ENCODE measurements at places on chromosomes 12 and 14. TPM values are rescaled to one million over a fixed set of nuclear protein-coding genes. Genes with fewer than 3 reads are reported as not detected.
A peak's percentile ranks its signal among the peaks of the same experiment; 100 is the strongest.

DNA sequence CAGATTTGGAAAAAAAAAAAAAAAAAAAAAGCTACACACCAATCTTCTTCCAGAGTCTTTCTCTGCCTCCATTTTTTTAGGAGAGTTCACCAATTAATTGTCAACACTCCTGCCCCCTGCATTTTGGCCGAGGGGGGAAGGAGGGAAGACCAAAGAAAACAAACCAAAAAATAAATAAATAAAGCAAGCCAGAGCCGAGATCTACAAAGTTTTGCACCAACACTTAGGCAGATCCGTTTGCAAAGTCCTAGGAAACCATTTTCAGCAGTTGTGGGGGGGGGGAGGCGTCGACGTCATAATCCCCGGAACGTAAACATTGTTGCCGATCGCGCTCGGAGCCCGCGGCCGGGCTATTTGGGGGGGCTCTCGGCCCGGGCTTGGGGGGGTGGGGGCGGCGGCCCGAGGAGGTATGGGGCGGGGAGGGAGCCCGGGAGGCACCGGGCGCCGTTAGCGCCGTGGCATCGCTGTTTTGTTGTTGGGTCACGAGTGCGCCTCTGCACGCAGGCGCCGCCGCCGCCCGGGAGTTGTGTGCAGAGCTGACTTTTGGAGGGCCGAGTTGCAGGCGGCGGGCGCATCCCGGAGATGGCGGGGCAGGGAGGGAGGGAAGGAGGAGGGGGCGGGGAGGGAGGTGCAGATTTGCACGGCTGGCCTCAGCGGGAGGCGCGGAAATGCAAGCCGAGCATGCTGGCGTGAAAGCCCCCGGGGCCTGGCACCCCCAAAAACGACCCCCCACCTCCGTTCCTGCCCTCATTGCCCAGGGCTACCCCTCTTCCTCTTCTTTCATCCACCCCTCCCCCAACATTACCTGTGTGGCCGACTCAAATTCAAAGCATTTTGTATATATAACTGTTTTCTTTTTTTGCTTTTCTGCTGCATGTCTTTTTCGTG lies 598 bp downstream of the KDM2B start:
- peak; percentile 75 for DNase-seq

DNA sequence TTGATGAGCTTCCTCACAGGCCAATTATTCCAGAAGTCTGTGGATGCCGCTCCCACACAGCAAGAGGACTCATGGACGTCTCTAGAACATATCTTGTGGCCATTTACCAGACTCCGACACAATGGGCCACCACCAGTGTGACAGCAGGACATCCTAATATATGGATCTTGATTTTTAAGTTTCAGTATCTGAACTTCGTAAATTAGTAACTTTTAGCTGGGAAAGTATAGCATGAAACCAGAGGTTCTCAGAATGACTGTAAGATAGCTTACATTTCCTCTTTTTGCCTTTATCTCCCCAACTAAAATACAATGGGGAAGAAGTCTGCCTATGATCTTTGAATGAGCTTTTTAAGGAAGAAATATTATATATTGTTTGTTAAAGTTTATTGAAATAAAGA lies 87.0 kb downstream of the DNAI7 start:
- DNase-seq, result no peak

GRCh38 chr12:90515199-90516175 lies 439.5 kb downstream of the CCER1 start:
- DNase-seq, result no peak

DNA sequence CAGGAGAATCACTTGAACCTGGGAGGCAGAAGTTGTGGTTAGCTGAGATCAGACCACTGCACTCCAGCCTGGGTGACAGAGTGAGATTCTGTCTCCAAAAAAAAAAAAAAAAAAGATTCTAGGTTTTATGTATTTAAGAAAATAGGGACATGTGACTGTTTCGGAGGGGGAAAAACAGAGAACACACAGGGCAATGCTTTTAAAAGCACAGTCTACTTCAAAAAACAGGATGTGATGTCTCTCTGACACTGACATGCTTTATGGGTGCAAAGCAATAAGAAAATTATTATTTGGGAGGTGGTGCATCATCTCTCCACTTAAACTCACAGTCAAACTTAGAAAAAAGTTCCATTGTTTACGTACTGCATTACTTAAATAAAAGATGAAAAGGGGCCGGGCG lies 28.7 kb downstream of the CLIP1 start:
- no peak for DNase-seq

- no peak for DNase-seq
Observed at GRCh38 chr12:49264466-49264872, 413 bp upstream of the TUBA1C start.

DNA sequence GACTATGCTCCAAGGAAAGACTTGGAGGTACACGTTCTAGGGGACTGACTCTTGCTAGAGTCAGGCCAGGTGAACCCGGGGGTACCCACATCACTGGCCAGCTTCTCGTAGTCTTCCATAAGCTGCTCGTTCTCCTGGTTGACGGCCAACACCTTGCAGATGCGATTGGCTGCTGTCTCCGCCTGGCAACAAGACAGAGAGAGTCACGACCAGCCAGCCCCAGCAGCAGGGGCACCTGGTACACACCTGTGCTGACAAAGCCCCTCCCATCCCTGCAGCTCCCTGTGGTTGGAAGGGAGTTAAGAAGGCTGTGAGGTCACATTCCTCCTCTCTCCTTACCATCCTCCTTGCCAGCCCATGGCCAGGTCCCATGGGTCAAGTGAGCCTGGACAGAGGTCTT lies 85.5 kb downstream of the ACTN1 start:
- DNase-seq, result no peak

DNA sequence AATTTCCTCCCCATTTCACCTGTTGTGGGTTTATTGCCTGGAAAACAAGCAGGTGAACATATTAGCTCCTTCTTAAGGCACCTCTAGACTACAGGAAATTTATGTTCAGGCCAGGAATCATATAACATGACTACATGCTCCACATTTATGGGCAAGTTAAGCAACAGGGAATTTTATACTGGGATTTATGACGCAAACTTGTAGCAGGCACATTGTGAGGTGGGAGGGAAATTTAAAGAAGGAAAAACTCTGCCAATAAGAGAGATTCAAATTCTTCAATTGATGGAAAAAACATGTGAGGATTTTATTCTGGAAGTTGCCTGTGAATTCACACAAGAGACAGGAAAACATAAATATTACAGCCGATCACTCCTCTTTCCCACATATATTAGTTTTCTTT lies 93.9 kb downstream of the TBC1D30 start:
- DNase-seq, result no peak

DNA sequence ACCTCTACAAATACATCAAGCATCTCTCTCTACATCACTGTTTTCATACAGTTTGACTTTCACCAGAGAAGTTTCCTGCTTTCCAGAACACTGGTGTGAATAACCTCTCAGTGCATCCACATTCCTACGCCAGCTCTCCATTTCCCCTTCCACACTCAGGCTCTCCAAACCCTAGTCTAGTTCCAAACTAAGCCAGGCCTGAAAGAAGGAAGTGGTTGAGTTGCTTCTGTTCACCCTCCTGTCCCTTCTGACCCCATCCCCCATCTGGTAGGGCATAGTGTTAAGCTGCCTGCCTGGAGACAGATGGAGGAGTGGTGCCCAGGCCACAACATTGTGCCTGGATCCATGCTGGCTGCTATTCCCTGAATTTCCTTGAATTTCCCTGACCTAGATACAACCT lies 132.4 kb downstream of the GPR65 start:
- DNase-seq, result no peak

GRCh38 chr12:89733579-89734201 lies 25.1 kb upstream of the ATP2B1 start:
- no peak for DNase-seq

DNA sequence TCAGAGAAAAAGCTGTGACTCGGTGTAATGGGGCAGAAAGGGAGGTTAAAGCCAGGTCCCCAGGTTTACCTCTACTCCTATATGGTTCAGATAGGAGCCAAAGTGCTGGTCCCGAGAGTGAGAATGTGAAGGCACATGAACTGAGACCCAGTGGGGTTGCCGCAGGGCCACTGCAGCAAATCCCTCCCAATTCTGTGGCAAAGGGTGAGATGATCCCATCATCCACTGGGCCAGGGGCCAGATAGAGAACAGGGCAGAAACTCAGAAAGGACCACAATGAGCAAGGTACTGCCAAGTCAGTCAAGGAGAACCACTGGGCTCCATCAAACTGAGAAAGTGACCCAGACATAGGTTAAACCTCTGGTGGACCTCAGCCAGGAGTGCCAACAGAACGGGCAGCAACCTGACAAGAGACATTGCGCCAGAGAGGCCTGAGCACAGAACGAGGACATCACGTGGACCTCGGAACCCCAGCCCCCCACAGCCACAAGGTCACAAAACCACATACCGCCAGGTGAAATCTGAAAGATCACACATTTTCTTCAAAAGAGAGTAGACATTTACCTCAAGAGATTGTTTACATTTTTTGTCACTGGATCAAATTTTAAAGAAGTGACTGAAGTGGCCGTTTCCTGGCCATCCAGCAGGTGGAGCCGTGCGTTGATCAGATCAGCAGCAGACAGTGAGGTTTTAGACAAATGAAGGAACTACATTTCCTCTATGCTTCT lies 20.5 kb upstream of the ITPR2 start:
- peak; percentile 57 for DNase-seq

DNA sequence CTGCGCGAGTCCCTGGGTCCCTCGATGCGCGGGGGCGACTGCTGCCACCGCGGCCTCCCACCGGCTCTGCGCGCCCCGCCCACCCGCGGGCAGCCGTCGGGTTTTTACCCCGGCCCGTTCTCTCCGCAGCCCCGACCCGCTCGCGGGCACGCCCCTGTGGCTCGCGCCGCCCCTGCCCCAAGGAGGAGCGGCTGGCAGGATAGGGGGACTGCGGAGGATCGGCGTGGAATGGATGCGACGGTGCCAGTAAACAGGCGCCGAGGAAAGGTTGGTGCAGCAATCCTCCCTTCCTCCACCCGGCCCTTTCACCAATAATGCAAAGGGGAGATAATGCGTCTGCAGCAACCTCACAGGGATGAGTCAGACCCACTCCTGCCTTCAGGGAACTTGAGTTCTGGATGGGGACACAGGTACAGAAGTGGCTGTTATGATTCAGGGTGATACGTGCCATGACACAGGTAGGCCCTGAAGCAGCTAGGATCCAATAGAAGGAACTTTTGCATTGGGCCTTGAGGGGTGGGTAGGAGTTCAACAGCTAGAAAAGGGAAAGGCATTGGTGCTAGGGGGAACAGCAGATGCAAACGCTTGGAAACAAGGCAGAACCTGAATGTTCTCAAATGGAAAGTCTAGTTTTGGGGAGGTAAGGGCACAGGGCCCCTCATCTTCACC lies 554 bp upstream of the DEGS2 start:
- no peak for DNase-seq

- DNase-seq, result no peak
Observed at GRCh38 chr14:49483268-49483667, 102.9 kb downstream of the RPS29 start.

- no peak for DNase-seq
Observed at GRCh38 chr14:75800792-75801191, 139.7 kb downstream of the TTLL5 start.

DNA sequence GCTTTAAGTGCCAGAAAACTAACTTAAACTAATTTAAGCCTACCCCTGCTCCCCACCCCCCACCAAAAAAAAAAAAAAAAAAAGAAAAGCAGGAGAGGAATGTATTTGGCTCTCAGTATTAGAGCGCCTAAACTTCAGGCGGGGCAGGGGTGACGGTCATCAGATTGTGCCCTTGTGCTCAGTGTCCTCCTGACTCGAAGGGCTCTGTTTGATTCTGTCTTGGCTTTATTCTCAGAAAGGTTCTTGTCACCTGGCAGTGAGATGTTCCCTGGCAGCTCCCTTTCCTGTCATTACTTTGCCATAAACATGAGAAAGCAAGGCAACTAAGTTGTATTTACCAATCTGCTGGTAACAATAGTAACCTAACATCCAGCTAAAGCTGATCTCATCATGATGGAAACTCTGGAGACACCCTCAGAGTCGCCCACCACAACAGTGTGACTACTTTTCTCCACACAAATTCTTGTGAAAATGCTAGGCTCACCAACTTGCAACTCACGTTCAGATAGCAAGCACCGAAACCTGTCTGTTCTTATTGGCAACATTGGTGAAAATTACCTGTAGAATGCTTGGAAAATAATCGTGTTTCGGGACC lies 39.0 kb upstream of the WNK1 start:
- no peak for DNase-seq

DNA sequence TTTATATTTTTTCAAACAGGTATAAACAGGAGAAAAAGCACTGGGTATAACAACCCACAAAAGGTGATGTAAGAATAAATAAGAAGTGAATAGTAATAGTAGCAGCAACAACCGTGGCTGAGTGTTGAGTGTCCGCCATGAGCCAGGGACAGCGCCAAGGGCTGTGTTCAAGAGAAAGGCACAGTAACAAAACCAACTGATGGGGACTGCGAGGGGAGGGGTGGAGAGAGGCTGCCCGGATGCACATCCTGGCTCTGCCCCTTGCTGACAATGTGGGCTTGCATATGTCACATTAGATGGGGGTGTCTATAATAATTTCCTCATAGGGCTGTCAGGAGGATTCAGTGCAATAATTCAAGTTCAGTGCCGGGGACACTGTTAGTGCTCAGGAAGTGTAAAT lies 912.4 kb downstream of the VRK1 start:
- DNase-seq, result no peak

GRCh38 chr12:131494741-131495524 lies 216.0 kb upstream of the SFSWAP start:
- DNase-seq, result no peak

DNA sequence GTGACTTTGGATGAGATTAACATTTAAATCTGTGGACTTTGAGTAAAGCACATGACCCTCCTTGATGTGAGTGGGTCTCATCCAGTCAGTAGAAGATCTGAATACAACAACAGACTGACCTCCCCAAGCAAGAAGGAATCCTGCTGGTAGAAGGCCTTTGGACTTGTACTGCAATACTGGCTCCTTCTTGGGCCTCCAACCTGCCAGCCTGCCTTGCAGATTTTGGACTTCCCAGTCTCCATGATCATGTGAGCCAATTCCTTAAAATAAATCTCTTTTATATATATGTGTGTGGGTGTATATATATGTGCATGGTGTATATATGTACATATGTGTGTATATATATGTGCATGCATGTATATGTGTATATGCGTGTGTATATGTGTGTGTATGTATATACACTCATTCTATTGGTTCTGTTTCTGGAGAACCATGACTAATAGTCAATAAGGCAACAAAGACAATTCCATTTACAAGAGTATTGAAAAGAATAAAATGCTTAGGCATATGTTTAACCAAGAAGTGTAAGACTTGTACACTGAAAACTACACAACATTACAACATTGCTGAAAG lies 183.8 kb downstream of the STXBP6 start:
- DNase-seq, result no peak

DNA sequence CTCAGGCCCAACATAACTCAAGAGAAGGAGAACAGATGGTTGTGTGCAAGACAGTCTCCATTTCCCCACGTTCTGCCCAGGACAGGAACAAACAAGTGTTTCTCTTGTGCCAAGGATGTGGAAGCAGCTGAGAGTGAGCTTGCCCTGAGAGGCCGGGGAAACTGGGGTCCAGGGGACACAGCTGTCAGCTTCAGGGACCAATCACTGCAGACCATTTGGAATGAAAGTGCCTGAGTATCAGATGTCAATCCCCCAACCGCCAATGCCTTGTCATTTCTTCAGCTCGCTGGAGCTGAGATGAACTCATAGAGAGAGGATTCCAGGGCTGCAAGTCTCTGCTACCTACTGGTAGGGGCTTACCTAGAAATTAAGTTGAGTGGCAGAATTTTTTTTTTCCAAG lies 71.9 kb upstream of the METAP2 start:
- no peak for DNase-seq

POTEG gene
- not detected for total RNA-seq

TRPV4 gene
- 0.20 TPM for total RNA-seq
